ENCODE measurements at places on chromosomes 5 and 9. TPM values are rescaled to one million over a fixed set of nuclear protein-coding genes. Genes with fewer than 3 reads are reported as not detected.

Gene KIAA1191
- polyA plus RNA-seq: 159 TPM

Gene CDH18
- polyA plus RNA-seq: 1.1 TPM

Gene TRIM36
- polyA plus RNA-seq: 1.5 TPM

Gene NIM1K
- 0.76 TPM for polyA plus RNA-seq

Gene RGMB
- 15.1 TPM for polyA plus RNA-seq

Gene REEP5
- 64.8 TPM for polyA plus RNA-seq
